CD4-positive, alpha-beta T cell treated with Interleukin-17A for 4 hours (primary cell): ENCODE measurements at places on chromosomes 13 and 19.

DNA sequence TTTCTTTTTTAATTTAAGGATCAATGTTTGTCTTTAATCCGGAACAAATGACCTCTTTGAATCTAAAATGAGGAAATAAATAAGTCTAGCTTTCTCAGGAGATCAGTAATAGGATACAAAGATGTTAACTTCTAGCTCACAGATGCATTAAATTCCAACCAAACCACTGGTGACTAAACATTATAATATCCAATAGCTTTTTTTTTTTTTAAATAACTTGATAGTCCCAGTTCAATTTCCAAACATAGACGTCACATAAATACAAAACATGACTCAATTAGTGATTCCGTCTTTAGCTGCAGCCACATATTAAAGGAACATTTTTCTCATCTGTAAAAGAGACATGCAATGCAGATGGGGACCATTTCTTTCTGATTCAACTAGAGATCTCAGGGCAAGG is 390.5 kb upstream of the PCDH9 start:
- no peak for DNase-seq

DNA sequence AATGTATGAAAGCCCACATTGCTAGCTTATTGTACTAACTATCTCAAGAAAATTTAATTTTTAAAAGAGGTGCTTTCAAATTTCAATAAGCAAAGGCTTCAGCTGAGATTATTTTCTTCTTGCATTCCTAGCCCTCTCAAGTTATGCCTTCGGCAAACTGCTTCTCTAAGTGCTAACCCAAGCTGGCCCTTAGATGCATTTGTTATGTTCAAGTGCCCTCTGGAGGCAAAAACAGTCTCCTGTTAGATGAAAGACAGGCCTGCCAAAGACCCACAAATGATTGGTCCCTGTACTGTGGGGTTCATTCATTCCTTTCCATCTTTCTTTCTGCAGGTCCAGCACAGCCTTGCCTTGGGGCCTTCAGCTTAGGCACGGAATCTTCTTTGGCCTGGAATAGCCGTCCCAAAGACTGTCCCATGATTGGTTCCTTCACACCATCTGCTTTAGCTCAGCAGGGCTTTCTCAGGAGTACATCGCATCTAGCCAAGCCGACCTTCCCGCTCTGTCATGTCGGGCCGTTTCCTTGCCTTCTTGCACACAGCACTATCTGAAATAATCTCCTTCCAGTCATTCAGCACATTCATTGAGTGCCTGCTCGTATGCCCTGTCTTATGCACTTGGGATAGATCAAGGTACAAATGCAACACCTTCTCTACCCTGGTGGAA is 26.4 kb upstream of the TPTE2 start:
- DNase-seq: peak; percentile 25

- no peak for DNase-seq
These were observed 2.9 kb upstream of the TLE6 start for GRCh38 chr19:2974342-2975041.

DNA sequence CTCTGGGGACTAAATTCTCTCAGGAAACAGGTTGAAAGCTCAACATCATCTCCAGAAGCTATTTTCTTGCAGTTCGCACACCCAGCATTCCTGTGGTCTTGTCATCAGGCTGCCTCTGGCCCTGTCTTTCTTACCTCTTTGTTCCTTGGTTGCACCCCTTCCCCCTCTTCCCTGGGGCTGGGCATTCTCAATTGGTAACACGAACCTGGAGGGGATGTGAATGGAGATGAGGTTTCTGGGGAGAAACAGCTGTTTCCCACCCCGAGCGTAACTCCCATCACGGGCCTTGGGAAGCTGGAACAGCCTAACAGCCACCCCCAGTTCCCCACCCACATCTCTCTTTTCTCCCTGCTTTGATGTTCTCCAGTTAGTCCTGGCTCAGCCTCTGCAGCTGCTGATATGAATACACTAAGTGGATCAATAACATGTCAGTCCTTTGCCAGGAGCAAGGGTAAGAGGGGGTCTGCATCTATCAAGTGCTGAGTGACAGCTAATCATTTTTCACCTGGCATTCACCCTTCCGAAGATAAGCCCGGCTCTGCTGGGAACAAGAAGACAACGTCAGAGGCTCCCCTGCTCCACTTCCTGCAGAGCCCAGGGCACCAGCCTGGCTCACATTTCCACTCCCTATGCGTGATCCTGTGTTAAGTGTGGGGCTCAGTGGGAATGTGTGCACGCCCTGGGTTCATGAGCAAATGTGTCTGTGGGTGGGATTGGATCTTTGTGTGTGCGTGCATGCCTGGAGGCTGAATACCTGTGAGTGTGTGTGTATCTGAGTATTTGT is 74.0 kb upstream of the KCTD15 start:
- no peak for DNase-seq

DNA sequence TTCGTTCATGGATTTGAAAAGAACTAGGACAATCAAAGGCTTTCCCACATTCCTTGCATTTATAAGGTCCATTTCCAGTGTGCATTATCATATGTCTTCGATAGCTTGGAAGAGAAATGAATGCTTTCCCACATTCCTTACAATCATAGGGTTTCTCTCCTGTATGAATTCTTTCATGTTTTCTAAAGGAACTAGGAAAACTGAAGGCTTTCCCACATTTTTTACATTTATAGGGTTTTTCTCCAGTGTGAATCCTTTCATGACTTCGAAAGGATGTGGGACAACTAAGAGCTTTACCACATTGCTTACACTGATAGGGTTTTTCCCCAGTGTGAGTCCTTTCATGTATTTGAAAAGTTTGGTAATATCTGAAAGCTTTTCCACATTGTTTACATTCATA is 19.8 kb downstream of the ZNF709 start:
- DNase-seq: no peak

DNA sequence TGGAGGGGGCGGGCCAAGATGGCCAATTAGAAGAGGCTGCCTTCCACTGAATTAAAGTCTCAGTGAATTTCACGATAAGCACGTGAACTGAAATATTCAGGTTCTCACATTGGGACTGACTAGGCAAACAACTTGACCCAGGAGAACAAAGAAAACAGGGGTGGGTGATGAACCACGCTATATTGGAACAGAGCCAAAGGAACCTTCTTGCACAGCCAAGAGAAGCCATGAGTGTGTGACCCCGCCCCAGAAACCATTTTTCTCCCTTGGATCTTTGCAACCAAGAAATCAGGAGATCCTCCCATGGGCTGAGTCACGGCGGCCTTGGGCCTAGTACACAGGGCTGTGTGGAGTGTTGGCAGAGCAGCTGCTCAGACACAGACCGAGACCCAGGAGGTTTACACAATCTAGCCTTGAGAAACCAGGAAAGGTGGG is 36.8 kb downstream of the ERICH4 start:
- no peak for DNase-seq

DNA sequence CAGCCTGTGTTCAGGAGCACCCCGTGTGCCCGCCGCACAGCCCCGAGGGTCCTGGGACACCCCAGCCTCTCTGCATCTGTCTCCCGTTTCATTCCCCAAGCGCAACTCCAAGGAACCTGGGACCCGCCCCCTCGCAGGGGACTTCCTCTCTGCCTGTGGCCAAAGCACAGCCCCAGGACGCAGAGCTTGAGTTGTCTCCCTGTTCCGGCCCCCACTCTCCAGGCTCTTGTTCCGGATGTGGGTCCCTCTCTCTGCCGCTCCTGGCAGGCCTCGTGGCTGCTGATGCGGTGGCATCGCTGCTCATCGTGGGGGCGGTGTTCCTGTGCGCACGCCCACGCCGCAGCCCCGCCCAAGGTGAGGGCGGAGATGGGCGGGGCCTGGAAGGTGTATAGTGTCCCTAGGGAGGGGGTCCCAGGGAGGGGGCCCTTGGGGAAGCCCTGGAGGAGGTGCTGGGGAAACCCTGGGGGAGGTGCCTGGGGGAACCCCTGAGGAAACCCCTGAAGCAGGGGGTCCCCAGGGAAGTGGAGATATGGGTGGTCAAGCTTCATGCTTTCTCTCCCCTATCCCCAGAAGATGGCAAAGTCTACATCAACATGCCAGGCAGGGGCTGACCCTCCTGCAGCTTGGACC is 1.3 kb downstream of the HCST start:
- peak; percentile 93 for DNase-seq

DNA sequence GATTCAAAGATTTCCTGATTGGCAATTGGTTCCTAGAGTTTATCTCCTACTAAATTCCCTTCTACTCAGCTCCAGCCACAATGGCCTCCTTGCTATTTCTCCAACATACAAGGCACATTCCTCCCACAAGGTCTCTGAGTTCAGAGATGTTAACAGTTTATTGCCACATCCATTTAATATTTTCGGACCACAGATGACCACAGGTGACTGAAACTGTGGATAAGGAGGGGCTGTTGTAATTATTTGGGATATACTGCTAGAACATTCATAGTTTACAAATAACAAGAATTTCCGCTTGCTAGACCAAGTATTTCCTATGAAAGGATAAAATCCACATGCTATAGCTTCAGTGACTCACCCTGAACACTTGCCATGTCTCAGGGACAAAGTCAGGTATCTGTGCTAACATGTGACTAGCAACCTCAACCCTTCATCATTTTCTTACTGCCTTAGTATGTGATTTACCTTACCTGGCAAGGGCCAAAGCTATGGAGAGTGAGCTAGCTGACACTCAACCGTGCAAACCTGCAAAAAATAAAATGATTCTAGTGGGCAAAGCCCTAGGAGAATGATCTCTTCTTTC is 117.7 kb downstream of the TBC1D4 start:
- no peak for DNase-seq

GRCh38 chr13:98510156-98510509 is 66.8 kb downstream of the STK24 start:
- DNase-seq: no peak

DNA sequence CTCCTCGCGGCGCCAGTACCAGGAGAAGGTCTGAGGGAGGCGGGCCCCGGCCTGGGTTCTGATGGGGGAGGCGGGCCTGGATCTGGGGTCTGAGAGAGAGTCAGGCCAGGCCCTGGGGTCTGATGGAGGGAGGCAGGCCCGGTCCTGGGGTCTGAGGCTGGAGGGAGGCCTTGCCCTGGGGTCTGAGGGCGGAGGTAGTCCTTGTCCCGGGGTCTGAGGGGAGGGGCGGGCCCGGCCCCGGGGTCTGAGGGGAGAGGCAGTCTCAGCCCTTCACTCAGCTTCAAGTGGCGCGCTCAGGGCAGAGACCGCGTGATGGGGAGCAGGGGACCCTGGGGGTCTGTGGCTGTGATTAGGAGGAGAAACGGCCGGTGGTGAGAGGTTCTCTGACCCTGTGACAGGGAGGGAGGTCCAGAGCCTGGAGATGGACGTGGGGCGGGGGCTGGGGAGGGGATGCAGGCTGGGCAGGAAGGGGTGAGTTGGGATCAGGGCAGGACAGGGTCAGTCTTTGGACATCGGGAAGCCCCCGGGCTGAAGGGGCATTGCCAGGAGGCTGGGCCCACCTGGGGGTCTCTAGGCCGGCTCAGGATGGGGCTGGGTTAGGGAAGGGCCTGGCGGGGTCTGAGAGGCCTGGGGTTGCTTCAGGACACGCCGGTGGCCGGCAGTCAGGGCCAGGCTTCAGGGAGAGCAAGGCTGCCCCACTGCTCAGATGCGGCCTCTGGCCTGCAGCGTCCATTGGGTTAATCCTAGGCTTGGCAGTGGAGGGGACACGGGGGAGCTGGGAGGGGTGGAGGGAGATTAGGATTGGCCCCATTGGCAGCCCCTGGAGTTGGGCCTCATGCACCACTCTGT is 18.7 kb downstream of the HCN2 start:
- no peak for DNase-seq

- DNase-seq: no peak
These were observed 639 bp upstream of the SLAIN1 start for GRCh38 chr13:77696879-77697216.

- no peak for DNase-seq
These were observed 680.8 kb downstream of the SLITRK1 start for GRCh38 chr13:83201506-83201905.

GRCh38 chr13:111371720-111372119 is 51.3 kb downstream of the TEX29 start:
- DNase-seq: no peak

GRCh38 chr19:11018763-11019162 is 57.9 kb downstream of the SMARCA4 start:
- no peak for DNase-seq

- DNase-seq: no peak
These were observed 2.8 kb downstream of the THAP8 start for GRCh38 chr19:36051236-36051635.

DNA sequence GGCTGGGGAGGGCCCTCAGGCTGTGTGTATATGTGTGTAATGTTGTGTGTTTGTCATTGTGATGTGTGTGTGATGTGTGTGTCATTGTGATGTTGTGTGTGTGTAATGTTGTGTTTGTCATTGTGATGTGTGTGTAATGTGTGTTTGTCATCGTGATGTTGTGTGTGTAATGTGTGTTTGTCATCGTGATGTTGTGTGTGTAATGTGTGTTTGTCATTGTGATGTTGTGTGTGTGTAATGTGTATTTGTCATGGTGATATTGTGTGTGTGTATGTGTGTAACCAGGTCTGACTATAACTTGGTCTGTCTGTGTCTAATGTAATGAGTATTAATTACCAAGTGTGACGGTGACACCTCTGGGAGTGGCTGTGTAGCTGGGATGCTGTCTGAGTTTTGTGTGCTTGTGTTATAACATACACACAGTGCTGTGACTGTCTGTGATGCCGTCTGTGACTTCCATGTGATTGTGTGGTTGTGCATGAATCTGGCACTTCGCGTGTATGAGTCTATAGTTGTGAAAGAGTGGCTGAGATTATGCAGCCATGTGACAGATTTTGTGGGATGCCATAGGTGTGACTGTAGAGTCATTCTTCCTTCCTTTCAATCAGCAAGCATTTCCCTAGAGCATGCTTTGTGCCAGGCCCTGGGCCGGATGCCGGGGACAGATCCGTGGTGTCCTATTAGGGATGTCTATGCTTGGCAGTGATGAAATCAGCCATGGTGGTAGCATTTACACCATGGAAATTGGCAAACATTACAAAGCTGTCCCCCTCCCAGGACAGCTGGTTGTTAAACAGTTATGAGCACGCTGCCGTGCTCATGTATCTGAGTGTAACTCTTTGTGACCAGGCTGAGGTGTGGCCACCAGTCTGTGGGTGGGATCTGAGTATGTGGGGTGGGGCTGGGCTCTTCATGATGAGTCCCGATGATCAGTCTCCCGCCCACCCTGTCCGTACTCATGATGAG is 6.4 kb downstream of the TNFSF14 start:
- peak; percentile 36 for DNase-seq

DNA sequence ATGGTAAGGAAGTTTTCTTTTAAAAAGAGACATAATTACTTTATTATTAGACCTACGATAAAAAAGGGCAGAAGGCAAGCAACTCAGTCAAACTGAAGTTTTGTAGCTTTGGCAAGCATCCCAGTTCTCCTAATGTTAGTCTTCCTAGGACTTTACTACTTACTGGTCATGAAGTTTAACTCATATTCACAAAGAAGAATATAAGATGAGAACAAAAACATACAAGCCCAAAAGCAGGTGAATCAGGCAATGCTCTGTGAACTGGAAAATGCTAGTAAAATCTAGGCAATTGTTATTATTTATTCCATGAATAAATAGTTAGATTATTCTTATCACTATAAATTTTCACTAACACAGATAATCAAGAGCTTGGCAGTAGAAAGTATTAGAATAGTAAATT is 85.0 kb downstream of the MIPEP start:
- DNase-seq: no peak

- DNase-seq: no peak
These were observed 435.6 kb downstream of the FOXO1 start for GRCh38 chr13:40230833-40231266.

- peak; percentile 72 for DNase-seq
These were observed 53.2 kb downstream of the CDADC1 start for GRCh38 chr13:49300739-49301589.
